Naive B cell (primary cell): ENCODE measurements at places on chromosomes 11 and 22. TPM values are rescaled to one million over a fixed set of nuclear protein-coding genes. Genes with fewer than 3 reads are reported as not detected.
A peak's percentile ranks its signal among the peaks of the same experiment; 100 is the strongest.

The NNMT gene
- polyA plus RNA-seq = not detected

The KRTAP5-8 gene
- not detected for polyA plus RNA-seq

The NUDT22 gene
- polyA plus RNA-seq = 69.3 TPM

The DSCAML1 gene
- polyA plus RNA-seq = not detected

The OR8A1 gene
- not detected for polyA plus RNA-seq

The CYP2R1 gene
- 28.2 TPM for polyA plus RNA-seq

The TPCN2 gene
- polyA plus RNA-seq = 6.4 TPM

GRCh38 chr11:45948356-45948755 is 25.9 kb downstream of the LARGE2 start:
- DNase-seq = no peak

DNA sequence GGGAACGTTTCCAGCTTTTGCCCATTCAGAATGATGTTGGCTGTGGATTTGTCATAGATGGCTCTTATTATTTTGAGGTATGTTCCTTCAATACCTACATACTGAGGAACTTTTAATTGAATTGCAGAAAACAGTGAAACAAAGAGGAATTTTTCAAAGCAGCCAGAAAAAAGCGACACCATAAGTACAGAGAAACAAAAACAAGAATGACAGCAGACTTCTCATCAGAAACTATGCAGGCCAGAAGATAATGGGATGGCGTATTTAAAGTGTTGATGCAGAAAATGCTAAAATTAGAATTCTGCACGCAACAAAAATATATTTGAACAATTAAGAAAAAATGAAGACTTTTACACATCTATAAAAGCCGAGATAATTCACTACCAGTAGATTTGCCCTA is 95.4 kb upstream of the TIMP3 start:
- DNase-seq = no peak

DNA sequence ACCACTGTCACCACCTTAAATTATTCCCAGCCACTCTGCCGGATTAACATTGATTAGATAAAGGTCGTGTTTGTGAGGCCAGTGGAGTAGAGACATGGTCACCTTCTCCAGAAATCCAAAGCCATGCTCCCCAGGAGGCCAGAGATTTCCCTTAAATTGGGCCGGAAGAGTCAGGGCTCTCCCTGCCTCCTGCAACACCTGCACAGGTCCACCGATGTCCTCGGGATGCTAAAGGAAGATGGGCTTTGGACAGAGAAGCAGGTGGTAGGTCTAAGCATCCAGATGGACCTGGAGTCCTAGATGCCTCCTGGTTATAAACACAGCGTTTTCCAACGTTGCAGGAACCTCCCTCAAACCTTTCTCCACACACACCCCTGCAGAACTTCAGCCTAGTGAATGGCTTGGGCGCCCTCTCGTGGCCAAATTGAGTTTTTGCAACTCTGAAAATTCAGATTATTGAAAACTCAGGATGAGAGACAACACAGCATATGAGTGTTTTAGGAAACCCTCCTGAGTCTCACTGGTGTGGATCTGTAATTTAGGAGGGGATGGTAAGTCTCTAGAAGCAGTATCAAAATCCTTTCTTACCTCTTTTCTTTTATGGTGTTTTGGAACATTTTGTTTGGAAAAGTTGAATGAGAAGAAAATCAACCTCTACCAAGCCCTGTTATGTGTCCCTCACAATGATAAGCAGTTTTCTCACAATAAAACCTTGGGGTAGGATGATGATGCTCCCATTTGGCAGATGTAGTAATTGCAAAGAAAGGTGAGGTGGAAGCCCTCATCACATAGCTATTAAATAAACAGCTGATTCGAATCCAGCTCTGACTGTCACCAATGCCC is 109.6 kb downstream of the RRAS2 start:
- peak; percentile 60 for DNase-seq

GRCh38 chr11:79108851-79109250 is 332.0 kb downstream of the TENM4 start:
- no peak for DNase-seq

DNA sequence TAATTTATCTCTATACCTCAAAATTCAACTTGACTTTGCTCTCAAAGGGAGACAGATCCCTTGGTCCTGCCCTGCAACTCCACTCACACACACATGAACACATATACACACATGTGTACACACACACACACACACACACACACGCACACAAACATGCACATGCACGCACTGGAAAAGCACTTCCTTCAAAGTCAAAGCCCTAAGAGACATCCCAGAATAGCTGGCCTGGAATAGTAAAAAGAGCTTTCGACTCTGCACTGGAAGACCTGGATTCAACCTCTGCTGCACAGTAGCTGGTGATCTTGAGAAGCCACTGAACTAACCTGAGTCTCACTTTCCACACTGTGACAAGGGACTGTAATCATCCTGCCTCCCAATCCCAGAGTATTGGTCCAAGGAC is 26.8 kb downstream of the TENM4 start:
- DNase-seq = no peak

DNA sequence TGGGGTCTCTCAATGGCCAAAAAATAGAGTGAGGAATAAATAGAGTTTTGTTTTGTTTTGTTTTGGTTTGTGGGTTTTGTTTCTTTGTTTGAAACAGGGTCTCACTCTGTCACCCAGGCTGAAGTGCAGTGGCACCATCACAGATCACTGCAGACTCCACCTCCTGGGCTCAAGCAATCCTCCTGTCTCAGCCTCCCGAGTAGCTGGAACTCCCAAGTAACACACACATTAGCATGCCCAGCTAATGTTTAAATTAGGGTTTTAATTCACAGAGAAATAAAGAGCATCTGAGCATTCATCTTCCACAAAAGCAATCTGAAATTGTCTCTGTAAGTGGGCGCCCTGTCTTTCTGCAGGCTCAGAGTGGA is 9.2 kb upstream of the IFITM3 start:
- no peak for DNase-seq

- DNase-seq = no peak
These were observed 31.5 kb upstream of the CAT start for GRCh38 chr11:34407121-34407813.

- no peak for DNase-seq
These were observed 224.3 kb downstream of the DSCAML1 start for GRCh38 chr11:117572671-117573070.

DNA sequence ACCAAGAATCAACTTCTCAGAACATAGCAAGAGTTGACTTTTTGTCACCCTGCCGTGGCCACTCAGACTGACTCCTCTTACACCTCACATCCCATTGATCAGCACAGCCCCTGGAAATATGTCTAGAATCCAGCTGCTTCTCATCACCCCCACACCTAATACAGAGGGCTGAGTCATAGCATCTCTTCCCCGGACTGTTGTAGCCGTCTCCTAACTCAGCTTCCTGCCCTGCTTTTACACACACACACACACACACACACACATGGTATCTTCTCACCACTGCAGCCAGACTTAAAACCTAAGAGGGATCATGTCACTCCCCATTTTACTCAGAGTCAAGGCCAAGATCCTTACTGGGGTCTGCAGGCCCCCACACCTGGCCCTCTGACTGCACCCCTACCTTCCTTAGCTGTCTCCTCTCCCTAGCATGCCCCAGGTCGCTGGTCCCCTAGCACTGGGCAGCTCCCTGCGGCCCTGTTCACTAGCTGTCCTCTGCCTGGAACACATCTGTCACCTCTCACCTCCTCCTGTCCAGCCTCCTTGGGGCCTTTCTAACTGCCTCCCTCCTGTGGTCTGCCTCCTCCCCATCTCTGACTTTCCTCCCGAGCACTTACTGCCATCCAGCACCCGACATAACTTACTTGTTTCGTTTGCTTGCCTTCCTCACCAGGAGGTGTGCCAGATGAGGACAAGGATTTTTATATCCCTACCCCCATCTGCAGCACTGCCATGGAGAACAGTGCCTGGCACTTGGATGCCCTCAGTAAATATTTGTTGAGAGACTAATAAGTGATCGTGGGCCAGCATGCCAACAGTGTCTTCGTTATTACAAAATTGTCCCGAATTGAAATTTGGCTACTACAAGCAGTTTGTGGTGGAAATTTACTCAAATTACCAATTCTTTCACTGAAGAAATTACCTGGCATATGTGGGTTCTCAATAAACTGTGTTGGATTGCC is 61.9 kb downstream of the BMAL1 start:
- no peak for DNase-seq

DNA sequence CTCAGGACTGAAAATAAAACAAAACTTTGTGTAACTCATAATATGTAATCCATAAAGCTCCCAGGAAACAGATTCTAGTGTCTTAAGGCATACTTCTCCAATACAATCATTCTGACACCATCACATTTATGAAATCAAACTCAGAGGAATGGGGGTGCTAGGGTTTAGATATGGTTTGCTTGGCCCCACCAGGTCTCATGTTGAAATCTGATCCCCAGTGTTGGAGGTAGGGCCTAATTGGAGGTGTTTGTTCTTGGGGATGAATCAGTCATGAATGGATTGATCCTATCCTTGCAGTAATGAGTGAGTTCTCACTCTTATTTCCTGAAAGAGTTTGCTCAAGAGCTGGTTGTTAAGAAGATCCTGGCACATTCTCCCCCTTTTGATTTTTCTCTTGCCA is 380.9 kb downstream of the ETS1 start:
- DNase-seq = no peak

- peak; percentile 75 for DNase-seq
These were observed 10.7 kb downstream of the OLFML1 start for GRCh38 chr11:7495882-7496551.

GRCh38 chr11:72767203-72768062 is 15.2 kb upstream of the ARAP1 start:
- DNase-seq = no peak

DNA sequence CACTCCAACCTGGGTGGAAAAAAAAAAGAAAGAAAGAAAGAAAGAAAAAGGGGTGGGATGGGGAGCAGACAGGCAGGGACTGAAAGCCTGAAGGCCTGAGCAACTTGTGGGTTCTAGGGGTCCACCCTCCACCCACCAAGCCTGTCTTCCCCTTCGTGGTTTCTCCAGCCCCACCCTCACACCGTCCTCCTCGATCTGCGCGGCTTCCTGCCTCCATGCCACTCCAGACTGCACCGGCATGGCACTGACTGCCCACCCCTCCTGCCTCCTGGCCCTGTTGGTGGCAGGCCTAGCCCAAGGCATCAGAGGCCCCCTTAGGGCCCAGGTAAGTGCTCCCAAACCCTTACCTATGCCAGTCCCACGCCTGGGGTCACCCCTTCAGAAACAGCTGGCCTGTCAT is at the start of gene CTSW:
TSS of gene CTSW (plus strand) at position 221 of the 400 bp plus-strand sequence. CDS start at position 239, 18 bp downstream.
- DNase-seq = no peak

- no peak for DNase-seq
These were observed 61.7 kb downstream of the CSNK2A3 start for GRCh38 chr11:11291041-11292015.

DNA sequence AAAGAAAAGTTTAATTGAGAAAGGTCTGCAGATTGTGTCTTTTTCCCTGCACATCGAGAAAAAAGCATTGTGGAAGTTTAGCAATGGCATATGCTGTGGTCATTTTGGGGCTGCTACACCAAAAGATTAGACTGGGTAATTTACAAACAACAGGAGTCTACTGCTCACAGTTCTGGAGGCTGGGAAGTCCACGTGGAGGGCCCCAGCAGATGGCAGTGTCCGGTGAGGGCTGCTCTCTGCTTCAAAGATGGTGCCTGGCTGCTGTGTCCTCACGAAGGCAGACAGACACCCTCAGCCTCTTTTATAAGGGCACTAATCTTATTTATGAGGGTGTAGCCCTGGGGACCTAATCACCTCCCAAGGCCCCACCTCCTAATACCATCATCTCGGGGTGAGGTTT is 21.1 kb downstream of the PHF21B start:
- DNase-seq = no peak

GRCh38 chr11:45149483-45150056 is 3.1 kb downstream of the PRDM11 start:
- DNase-seq = no peak

- no peak for DNase-seq
These were observed 91.5 kb downstream of the MN1 start for GRCh38 chr22:27709919-27710675.

GRCh38 chr11:95512682-95513081 is 276.9 kb downstream of the FAM76B start:
- no peak for DNase-seq

DNA sequence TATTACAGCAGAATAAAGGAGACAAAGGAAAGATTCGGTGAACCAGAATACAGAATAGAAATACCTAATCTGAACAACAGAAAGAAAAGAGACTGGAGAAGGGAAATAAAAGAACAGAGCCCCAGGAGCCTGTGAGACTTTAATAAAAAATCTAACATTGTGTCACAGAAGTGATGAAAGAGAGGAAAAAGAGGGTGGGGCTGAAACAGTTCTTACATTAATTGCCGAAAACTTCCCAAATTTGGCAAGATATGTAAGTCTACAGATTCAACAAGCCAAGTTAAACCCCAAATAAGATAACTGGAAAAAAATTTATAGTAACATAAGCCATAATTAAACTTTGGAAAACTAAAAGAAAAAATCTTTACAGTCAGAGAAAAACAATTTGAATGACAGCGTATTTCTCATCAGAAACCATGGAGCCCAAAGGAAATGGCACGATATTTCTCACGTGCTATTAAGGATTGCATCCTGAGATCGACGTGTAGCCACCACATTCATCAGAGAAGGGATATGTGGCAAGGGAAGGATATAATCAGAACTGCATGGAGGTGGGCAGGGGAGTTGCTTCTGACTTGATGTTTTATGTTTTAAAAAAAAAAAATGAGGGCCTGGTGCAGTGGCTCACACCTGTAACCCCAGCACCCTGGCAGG is 73.9 kb downstream of the SGSM3 start:
- no peak for DNase-seq

DNA sequence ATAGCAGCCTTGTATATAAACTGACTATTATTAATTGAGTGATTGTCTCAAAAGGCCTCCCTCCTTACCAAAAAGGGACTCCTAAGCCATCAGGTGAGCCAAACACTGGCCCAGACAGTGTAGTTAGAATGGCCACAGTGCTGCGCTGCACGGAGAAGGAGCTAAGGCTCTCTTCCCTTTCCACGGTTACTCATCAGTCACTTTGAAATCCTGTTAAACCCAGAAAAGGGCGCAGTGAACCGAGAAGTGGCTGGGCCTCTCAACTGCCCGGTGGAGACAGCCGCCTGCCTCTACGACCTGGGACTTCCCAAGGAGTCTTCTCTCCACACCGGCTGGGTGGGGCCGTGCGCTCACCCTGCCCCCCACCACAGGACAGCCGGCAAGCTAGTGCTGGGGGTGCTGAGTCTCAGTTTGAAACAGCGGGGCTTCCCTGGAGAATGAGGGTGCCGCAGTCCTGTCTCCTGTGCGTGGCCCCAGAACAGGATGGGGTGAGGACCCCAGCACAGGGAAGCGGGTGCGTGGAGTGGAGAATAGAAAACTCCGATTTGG is 1.3 kb downstream of the MYH9 start:
- no peak for DNase-seq

DNA sequence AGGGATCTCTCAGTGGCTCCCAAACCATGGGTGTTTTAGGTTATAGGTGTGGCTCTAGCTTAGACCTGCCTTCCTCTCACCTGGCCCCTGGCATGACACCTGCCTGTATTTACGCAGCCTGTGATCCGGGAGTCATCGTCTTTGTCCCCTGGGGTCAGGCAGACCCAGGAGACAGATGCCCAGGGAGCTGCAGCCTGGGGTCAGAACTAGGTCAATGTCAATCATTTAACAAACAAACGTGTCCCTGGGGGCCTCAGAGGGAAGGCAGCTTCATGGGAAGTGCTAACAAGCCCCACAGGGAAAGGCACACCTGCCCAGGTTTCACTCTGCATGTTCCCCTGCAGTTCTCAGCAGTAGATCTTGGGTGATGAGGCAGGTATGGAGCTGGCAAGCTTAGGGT is 12.0 kb downstream of the BACE1-AS start:
- DNase-seq = no peak
